Effector CD8-positive, alpha-beta T cell (primary cell): ENCODE measurements at places on chromosomes 5 and 9.

DNA sequence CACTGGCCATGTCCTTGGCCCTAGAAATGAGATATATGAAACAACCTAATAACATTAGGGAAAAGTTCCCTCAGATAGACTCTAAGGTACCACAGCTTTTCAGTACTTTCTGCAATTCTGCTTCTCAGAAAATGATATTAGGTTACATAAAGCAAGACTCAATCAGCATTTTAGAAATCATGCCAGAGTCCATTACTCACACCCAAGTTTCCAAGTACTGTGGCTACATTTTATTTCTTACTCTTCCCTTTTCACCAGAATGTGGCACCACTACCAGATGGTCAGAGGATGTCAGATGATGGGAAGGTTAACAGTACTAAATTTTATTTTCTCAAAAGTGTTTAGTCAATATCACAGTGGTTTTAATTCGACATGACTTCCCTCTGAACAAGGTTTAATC, 217.2 kb downstream of the MLLT3 start:
- DNase-seq = no peak

DNA sequence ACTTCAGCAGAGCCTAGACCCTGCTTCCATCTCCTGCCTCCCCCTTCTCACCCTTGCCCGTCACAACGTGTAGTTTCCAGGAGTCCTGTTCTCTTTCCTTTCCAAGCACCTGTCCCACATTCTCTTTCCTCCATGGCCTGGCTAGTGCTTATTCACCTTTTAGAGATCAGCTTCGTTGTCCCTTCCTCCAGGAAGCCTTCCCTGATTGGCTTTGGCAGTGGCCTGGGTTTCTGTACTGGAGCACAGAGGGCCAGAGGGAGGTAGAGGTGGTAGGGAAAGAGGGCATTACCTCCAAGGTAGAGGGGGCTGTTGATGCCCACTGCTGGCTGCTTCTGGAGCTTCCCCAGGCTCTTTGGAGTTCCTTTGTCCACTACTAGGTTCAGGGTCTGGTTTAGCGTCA, 93.7 kb upstream of the PANK3 start:
- DNase-seq = no peak

- no peak for DNase-seq
Measured at GRCh38 chr9:38311382-38312270, 80.9 kb upstream of the ALDH1B1 start.

DNA sequence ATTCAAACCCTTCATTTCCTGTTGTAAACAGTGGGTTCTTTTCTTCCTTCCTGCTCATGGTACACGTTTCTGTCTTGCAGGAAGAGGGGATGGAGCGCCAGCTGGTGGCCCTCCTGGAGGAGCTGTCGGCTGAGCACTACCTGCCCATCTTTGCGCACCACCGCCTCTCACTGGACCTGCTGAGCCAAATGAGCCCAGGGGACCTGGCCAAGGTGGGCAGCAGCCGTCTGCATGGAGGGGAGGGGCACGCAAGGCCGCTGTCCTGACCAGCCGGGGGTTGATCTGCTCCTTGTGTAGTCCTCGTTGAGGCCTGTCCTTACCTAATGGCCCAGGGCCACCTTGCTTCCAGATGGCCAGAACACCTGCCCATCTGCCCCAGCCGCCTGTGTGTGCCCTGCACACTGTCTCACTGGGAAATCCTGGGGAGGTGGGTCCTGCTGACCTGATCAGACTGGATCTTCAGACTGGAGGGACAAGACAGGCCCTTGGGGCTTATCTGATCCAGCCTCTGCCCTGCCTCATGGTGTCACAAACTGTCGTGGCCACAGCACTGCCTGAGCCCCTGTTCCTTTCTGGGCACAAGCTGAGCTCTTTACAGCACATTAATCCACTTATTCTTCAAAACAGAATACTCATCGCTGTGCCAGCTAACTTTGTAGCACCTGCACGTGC, 44.7 kb downstream of the LRSAM1 start:
- DNase-seq = no peak

GRCh38 chr5:66507106-66507505, 89.1 kb upstream of the MAST4 start:
- DNase-seq = no peak

GRCh38 chr5:34490506-34491250, 165.4 kb upstream of the RAI14 start:
- no peak for DNase-seq

GRCh38 chr5:81925009-81925408, 46.8 kb upstream of the ATG10 start:
- no peak for DNase-seq

- DNase-seq = no peak
Measured at GRCh38 chr5:124698770-124699169, 47.7 kb downstream of the ZNF608 start.

GRCh38 chr9:70045452-70045851, 1.8 kb downstream of the MAMDC2 start:
- no peak for DNase-seq

DNA sequence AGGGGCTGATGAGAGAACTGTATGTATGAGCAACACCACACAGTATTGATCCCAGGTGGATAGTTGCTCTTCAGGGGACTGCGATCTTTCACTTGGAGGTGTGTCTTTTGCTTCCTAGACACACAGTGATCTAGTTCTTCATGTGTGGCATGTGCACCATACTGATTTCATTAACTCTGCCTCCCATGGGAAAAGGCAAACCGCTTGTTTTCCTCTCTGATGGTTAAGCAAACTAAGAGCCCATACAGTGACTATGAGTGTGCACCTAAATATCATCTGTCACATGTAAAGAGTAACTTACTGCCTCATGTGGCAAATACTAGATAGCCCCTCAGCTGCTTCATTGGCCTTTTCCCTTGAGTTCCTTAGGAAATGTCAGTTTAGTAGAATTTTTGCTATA, 147.3 kb downstream of the TLE4 start:
- no peak for DNase-seq
